Suppressor macrophage treated with lipopolysaccharide for 1 hour (primary cell): ENCODE measurements at places on chromosomes 1 and 21.

- DNase-seq = no peak
Measured at GRCh38 chr1:68317543-68317942, 85.2 kb upstream of the WLS start.

DNA sequence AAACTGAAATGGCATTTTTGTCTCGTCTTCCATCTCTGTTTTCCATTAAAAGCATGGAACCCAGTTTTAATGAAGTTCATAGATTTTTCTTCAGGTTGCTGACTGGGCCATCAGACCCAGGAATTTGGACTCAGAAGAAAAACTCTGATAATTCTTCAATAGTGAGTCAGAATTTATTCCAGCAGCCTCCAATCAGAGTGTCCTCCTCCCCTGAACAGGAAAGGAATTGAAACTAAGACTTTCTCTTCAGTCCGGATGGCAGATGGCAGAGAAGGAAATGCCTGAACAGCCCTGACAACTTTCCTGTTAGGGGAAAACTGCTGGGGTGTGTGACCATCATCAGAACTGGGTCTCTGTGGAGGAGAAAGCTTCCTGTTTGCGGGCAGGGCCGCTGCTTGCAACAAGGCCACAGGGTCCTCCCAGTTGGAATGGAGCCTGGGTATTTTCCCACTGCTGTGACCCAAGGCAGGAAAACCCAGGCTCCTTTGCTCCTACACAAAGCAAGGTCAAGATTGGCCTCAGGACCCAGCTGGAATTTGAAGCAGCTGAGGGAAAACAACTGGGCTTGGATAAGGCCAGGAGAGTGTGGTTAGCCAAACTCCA is 20.7 kb downstream of the CD34 start:
- peak; percentile 95 for DNase-seq

DNA sequence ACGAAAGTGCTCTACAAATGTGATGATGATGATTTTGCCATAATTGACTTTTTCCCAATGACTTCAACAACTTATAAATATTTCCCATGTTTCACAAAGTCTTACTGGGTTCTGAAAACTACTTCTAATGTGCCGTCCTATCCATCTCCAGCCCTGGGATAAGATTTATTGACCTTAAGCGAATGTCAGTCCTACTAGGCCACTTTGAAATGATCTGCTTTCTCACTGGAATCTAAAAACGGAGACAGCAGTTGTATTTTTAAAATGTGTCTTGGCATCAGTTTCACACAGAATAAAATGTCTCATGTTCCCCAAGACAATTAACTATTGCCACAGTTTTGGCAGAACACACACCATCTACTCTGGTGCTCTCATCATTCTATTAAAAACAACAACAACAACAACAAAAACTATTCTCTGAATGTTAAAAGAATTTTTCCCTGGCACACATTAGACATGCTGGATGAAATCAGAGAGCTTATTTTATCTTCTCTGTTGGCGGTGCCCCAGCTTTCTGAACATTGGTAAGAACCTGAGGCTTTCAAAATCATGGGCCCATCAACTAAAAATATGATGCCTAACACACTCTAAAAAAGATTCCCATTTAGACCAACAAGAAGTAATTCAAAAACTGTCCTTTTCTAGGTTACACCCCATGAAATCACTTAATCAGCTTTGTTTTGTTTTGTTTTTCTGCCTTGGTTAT is 23.1 kb upstream of the DNASE2B start:
- DNase-seq = no peak

GRCh38 chr1:196732526-196732925 is 42.1 kb upstream of the CFHR3 start:
- no peak for DNase-seq

DNA sequence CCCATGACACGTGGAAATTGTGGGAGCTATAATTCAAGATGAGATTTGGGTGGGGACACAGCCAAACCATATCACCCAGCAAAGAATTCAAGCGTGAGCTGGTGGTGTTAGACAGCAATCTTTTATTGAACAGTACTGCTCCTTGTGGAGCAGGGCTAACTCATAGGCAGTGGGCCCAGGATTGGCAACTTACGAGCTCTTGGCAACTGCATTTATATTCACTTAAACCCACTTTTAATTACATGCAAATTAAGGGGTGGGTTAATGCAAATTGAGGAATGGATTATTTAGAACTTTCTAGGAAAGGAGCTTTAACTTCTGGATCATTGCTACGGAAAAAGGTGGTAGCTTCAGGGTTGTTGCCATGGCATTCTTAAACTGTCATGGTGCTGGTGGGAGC is 135.6 kb upstream of the KAZN start:
- no peak for DNase-seq
